ENCODE measurements at places on chromosomes 12 and 14.

DNA sequence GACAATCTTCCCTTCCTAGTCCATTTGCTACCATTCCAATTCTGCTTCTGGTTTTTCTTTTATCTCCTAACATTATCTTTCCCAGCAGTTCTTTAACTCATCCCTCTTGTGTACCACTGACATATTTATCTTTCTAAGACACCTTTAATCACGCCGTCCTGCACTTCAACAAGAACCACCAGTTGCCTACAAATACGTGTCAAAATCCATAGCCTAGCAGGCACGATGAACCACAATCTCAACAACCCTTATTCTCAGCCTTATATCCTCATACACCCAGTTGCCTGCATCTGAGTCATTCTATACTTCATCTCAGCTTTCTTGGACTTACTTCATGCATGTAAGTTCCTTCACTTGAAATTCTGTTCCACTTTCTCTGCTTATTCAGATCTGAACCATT lies 16.4 kb upstream of the ST8SIA1 start:
- DNase-seq = no peak

DNA sequence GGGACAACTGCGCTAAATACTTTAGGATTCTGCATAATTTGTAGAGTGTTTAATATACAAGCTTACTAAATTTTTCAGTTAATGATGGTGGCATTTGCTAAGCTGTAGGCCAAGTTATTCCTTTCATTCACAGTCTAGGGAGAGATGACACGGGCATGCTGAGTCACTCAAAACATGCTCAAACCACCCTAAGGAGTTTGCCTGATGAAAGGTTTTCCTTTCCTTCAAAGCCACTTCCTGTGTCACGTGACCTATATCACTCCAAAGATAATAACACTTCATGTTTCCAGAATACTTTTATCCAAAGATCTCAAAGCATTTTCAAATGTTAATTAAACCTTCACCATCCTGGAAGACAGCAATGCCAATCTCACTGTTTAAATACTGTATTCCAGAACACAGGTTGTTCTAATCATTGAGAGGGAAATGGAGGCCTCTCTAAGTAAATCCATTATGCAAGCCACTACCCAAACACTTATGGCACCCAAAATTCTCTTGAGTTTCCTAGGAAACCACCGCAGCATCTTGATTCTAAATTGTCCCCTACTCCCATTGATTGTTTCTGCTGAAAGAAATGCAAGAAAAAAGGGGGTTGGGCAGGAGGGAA lies 207.0 kb upstream of the CDKN3 start:
- peak; percentile 75 for DNase-seq

- DNase-seq = no peak
Measured at GRCh38 chr14:71437870-71438269, 494.4 kb upstream of the RGS6 start.

GRCh38 chr14:74975059-74975810 lies 19.8 kb upstream of the PGF start:
- peak; percentile 52 for DNase-seq

GRCh38 chr12:120466560-120467315 lies 2.8 kb downstream of the SRSF9 start:
- DNase-seq = peak; percentile 58

DNA sequence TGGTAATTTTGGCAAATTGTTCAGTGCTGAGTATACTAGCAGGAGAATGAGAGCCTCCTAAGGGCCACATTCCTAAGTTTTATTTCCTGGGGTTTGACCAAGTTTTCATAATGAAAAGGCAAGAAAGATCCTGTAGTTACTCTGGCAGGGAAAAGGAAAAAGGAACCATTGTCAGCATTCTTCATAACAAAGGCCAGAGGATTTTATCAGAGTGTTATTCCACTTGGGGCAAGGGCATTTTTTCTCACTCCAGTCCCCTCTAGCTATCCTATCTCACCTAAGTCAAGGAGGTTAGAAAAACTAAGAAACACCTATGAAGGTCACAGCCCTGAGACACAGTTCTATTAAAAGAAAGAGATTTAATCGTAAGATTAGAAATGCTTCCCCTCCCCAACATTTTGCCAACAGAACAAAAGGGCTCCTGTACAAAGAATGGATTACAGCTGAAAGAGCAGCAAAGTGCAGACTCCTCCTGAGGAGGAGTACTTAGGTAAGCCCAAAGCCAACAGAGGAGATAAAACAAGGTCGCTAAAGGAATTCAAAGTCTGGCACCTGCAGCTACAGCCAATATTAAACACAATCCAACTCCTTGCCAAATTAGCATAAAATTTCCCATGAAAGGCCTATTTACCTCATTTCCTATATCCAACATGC lies 162.4 kb downstream of the GALC start:
- DNase-seq = no peak

- DNase-seq = peak; percentile 35
Measured at GRCh38 chr12:78584695-78585094, 279.9 kb upstream of the SYT1 start.

DNA sequence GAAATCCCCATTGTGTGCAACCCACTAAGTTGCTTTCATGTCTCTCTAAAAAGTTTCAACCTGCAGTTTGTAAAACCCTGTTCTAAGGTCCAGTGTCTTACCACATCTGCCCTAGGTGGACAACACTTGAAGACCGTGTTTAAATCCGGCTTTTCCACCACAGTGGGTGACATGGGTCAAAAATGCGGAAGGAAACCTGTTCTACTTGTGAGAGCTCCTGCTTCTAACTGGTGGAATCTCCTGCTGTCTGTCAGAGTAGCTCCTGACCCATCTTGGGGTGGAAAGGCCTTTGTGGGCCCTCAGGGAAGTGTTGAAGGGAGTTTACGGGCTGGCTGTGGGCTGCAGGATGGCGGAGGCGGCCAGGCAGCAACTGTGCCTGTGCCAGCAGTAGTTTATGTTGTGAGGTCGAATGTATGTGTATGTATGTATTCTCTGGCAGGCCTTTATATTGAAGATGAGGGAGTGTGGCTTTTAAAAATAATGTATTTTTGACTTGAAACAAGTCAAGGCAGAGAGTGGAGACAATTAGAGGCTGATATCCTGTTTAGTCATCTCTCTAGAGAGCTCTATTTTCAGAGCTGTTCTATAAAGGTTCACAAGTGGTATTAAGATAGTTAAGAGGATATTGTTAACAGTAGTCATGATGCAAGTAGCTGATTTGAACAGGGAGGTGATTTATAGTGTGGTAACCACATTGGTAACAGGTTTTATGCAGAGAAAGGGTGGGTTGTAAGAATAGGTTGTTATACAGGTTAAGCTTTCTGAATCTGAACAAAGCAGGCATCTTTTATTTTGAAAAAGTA lies 67.0 kb downstream of the PRKCH start:
- peak; percentile 20 for DNase-seq

GRCh38 chr12:27104546-27104945 lies 22.2 kb upstream of the C12orf71 start:
- peak; percentile 68 for DNase-seq

DNA sequence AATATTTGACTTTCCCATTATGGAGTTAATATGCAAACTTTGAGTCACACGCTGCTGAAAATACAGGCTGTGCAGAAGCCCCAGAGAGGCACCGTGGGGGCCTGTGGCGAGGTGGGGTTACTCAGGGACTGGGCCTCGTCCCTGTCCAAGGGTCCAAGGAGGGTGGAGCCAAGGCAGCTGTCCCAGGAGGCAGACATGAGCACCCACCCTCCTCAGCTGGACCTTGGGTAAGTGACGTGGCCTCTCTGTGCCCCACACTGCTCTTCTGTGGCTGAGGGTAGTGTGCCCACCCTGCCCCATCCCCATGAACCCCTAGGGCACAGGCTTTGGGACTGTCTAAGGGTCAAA lies 39.4 kb downstream of the FAM222A start:
- DNase-seq = no peak

Measured in choroid plexus epithelial cell (primary cell).